Dermis blood vessel endothelial cell (primary cell): ENCODE measurements at places on chromosomes 12 and 14. TPM values are rescaled to one million over a fixed set of nuclear protein-coding genes. Genes with fewer than 3 reads are reported as not detected.

GRCh38 chr12:84995641-84996040, 40.4 kb downstream of the TSPAN19 start:
- no peak for DNase-seq

DNA sequence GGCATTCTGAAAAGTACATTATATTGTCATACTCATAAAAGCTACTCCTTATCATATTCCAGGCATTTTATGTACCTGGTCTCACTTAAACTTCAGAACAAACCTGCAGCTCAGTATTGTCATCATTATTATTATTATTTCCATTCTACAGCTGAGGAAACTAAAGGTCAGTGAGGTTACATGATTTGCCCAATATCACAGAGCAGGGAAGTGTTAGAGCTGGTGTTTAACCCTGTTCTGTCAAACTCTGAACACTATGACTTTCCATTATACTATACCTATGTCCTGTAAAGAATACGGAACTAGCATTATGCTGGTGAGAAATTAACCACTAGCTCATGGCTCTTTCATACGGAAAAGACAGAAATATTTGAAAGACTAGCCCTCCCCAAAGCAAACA, 56.4 kb downstream of the STON2 start:
- DNase-seq = no peak

DNA sequence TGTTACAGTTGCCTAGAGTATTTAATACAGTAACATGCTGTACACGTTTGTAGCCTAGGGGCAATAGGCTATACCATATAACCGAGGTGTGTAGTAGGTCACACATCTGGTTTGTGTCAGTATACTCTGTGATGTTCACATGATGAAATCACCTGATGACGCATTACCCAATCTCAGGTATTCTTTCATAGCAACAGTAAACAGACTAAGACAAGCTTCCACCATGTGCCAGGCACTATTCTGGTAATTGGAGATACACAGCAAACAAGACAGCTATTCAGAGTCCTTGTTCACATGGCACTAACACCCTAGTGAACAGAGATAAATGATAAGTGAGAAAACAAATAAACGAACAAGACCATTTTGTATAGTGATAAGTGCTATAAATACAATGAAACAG, 3.8 kb upstream of the PDE3A start:
- DNase-seq = no peak

DNA sequence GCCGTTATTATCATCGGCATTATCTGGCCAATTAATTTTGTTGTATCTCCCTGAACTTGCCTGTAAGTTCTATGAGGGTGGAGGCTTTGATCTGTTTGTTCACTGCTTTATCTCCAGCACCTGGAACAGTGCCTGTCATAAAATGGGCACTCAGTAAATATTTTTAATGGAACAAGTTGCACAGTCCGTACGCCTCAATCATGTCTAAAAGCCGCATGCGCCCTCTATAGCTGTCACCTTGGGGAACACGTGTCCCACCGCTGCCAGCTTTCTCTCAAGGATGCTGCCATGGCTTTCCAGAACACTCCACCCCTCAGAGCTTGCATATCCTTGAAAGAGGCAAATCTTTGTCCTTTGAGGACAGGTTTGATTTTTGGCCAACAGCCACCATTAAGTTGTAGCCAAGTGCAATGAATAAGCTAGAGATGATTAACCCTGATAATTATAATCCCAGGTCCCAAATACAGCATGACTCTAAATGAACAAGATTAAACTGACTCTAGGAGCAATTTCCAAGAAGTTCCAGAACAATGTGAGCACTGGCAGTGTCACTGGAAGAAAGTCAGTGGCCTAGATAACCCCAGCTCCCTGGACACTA, 55.1 kb downstream of the ERH start:
- no peak for DNase-seq

- no peak for DNase-seq
Measured at GRCh38 chr14:56962444-56963080, 152.3 kb upstream of the OTX2 start.

GRCh38 chr12:87585882-87586557, 443.2 kb downstream of the C12orf50 start:
- no peak for DNase-seq

DNA sequence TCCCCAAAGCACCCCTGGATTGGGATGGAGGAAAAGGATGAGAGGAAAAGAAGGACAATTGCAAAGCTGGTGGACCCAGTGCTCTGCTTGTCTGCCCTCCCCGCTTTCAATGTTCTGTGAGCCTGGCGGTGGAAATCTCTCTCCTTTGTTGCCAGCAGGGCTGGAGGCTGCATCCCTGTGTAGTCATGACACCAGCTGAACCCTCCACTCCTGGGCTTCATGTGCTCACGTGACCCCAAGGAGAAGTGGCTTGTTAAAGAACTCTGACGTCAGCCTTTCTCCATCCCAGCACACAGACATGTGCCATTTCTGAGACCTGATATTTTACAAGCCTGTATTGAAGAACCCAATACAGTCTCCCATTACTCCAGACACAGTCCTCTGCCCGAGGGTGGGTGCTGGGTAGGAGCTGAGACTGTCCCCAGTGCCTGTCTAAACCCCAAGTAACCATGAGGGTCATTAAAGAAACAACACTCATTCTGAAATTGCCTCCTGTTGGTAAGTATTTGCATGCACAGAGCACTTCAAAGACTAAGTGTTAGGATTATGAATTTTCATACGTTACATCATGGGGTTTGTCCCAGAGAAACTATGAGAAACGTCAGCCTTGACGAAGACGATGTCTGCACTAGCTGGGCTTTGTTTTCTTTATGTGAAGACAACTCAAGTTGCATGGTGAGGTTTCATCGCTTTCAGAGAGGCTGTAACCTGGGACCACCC, 21.7 kb downstream of the GALNT16 start:
- no peak for DNase-seq

- DNase-seq = peak; percentile 49
Measured at GRCh38 chr14:101134851-101135433, 231.4 kb upstream of the RTL1 start.

GRCh38 chr12:41151793-41152192, 36.3 kb upstream of the PDZRN4 start:
- DNase-seq = no peak

DNA sequence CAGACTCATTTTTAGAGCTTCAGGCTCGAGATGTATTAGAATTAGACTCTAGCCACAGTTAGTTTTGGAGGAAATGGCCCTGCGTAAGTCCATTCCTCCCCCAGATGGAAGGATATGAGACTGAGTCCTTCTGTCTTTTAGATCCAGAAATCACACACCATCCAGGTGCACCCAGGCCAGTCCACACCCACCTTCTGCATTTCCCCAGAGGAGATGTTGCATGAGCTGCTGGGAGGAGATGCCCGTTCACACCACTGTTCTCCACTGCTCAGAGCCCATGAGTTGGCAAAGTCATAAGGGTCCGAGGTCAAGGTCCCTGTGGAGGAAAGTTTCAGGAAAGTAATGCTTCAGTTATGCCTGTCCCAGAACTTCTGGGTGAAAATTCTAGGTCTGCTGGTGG, 29.2 kb downstream of the VWF start:
- DNase-seq = no peak

DNA sequence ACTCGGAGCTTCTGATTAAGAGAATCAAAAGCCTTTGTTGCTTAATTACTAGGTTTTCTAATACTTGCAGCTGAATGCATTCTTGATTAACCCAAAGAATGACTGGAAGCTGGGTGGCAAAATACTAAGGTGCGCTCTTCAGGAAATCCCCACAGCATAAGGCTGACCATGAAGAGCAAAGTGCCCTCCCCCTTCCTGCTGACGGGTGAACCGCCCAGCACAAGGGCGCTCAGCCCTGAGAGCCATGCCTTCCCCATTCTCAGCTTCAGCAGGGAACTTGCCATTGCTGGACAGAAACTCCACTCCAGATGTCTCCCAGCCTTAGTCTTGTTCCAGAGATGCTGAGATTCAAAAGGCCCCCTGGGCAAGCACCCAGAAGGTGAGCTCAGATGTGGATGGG, 27.2 kb upstream of the FBRSL1 start:
- no peak for DNase-seq

DNA sequence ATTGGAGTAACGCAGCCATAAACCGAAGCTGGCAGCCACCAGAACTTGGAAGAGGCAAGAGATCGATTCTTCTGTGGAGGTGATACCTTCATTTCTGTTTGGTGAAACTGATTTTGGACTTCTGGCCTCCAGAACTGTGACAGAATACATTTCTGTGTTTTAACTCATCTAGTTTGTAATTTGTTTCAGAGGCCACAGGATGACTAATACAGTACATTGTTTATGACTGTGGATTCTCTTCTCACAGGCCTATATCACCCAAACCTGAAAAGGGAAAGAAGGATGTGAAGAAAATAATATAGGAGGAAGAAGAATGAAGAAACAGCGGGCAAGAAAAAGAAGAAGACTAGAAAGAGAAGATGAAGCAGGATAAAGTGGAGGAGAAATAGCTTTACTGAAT, 263.8 kb upstream of the DIO2 start:
- no peak for DNase-seq

DNA sequence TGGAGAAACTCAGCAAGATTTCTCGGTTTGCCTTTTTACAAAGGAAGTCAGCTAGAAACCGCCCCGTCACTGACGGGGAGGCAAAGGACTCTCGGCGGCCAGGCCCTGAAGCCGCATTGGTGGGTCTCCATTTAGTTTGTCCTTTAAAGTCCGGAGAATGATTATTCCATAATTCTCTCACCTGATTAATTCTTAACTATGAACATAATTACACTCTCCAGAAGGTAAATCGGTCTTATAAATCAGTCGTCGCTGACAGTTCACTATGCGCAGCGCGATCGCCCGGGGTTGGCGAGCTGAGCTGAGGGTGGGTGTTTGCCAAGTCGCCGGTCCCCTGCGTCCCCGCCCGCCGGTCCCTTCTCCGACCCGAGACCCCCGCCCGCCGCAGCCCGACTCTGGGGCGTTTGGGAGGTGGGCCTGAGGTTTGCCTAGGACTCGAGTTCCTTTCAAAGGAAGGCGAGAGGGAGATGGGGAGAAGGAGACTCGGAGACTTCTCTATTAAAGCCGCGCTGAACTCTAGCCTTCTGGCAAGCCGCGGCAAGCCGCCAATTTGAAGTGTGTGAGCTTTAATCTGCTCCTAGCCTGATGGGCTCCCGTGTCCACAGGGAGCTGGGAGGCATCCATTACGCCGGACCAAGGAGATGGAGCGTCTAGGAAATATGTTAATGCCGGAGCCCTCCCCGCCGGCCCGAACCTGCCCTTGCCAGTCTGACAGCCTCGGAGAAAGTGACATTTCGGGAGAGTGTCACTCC, 392.9 kb downstream of the NOVA1 start:
- DNase-seq = peak; percentile 27

DNA sequence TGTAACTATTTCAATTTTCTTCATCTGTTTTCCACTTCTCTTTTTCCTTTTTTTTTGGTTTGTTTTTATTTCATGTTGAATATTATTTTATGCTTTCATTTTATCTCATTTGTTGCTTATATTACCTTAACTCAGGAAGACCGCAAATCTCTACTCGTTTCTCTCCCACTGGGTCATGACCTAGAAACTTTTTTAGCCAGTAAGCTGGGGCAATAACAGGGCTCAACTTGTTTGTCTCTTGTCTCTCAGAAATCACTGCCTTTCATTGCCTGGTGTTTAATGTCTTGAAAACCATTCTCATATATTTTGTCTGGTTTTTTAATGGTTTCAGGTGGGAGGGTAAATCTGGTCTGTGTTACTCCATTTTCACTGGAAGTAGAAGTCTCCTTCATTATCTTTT, 36.6 kb upstream of the ATP2B1 start:
- DNase-seq = no peak

DNA sequence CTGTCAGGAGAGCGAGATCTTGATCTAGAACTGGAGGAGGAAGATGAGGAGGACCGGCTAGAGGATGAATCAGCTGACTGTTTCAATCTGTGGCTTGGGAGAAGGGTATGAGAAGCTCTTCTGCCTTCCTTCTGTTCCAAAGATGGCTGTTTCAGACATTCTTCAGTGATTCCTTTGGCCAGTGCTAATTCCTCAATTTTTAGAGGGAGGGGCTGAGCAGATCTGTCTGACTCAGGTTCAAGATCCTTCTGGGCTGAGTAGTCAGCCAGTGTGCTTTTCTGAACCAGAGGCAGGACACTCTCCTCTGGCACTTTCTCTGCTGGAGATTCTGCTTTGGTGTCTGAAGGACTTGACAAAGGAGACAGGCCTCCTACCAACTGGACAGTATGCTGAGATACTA, 15.2 kb downstream of the ACIN1 start:
- no peak for DNase-seq

- peak; percentile 55 for DNase-seq
Measured at GRCh38 chr14:30906752-30907658, 32.6 kb downstream of the COCH start.

- no peak for DNase-seq
Measured at GRCh38 chr14:100626614-100627013, 39.4 kb upstream of the BEGAIN start.

- no peak for DNase-seq
Measured at GRCh38 chr12:113392520-113392919, 11.2 kb downstream of the SDS start.

DNA sequence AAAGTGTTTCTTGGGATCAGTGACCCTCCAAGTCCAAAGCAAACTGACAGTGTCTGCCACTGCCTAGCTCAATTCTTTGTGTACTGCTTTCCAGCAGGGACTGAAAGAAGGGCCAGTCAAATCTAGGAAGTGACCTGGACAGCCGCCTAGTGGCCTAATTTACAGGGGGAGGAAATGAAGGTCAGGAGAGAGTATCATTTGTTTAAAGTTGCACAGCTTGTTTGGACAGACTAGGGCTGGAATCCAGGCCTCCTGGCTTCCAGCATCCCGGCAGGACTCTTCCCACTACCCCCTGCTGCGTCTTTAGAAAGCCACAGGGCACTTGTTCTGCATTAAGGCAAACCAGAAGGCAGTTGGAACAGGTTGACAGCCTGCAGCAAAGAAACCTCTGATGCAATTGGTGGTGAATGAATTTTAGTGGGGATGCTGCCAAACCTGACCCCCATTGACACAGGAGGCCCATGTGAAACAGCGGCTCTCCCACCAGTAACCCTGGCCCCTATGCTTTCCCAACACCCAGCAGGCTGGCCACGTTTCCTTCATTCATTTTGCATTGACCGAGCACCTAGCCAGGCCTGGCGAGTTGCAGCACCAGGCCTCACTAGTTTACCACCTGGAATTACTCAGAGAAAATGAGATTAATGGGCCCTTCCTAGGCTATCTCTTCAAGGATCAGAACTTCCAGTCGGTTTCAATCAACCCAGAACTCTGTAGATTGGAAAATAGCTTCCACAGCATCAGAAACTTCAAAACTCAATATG, 28.2 kb downstream of the GALNT16 start:
- peak; percentile 61 for DNase-seq

Gene GPRC5D
- total RNA-seq = 0.17 TPM in 1 of 2 replicates, not detected in the other

Gene PROX2
- total RNA-seq = not detected in 2 replicates

Gene BCL2L14
- not detected in 2 replicates for total RNA-seq

Gene SLC17A8
- not detected in 2 replicates for total RNA-seq

Gene SMAGP
- 15.1 and 24.0 TPM in 2 replicates for total RNA-seq

Gene TSPAN8
- total RNA-seq = 0.23 TPM in 1 of 2 replicates, not detected in the other

Gene TFCP2
- total RNA-seq = 10.9 and 20.8 TPM in 2 replicates

Gene KLHL33
- 0.09 and 0.17 TPM in 2 replicates for total RNA-seq

Gene IFT81
- 8.2 and 10.2 TPM in 2 replicates for total RNA-seq

Gene NRL
- total RNA-seq = 0.88 and 2.6 TPM in 2 replicates

Gene KRT72
- not detected in 2 replicates for total RNA-seq

Gene RNF212B
- total RNA-seq = not detected in 2 replicates

Gene ACAD10
- total RNA-seq = 8.0 and 8.7 TPM in 2 replicates
